Esophagus squamous epithelium (tissue), 5 donors: ENCODE measurements at places on chromosomes 2 and 18.

GRCh38 chr2:197045115-197045514, 118.6 kb upstream of the PGAP1 start:
- no peak for DNase-seq

- no peak for DNase-seq
Observed at GRCh38 chr18:13621886-13622619, 104.3 kb downstream of the FAM210A start.

DNA sequence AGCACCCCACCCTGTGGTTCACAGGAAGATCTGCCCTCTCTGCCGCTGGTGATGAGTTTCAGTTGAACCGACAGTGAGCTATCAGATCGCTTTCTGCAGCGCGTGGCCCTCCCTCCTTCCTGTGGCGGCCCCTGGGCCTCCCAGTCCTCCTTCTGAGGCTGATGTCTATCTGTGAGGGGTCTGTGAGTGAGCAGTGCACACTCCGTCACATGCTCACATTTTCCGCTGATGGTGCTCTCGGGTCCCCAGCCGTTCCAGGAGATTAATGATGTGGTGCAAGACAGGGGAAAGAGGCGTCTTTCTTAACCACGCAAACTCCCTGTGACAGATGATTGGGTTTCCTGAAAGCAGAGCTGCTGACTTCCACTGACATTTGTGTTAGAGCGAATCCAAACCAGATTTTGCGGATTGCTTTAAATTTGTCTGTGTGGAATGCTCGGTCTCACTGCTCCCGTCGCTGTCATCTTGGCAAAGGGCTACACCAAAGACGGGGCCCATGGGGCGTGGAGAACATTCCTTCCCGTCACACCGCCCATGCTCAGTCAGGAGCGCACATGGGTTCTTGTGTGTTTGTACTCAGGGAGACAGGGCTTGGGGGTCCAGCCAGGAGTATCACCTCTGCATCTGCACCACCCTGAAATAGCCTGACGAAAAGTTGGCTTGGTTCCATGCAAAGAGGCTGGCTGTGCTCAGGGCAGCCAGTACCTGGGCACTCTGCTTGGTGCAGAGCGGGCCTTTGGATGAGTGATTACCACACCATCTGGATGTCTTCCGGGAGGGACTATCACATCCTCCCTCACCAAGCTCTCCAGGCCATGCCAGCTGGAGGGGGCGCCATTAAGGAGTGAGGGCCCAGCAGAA, 154.7 kb upstream of the HS6ST1 start:
- no peak for DNase-seq

DNA sequence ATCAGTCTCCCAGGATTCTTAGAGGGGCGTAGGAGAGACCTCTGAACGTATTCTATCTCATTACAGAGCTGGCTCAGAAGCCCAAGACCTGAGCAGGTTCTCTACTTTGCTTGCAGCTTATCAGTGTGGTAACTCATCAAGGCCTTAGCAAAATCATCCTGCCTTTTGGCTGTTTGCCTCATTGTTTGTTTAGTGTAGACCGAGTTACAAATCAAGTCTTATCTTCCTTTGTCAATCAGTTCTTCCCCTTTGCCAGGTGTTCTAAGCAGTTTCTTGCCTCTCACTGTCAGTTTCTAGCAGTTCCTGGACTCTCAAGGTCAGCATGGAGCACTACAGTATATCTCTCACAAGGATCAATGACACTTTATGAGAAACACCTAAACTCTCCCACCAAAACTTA, 30.9 kb upstream of the NAB1 start:
- DNase-seq: no peak

GRCh38 chr18:27599202-27599829, 414.2 kb upstream of the CHST9 start:
- DNase-seq: no peak

GRCh38 chr2:30622452-30622851, 175.4 kb downstream of the LCLAT1 start:
- DNase-seq: no peak

GRCh38 chr2:184834699-184835397, 236.5 kb downstream of the ZNF804A start:
- DNase-seq: no peak

- no peak for DNase-seq
Observed at GRCh38 chr2:72999729-73000725, 71.5 kb downstream of the SFXN5 start.

DNA sequence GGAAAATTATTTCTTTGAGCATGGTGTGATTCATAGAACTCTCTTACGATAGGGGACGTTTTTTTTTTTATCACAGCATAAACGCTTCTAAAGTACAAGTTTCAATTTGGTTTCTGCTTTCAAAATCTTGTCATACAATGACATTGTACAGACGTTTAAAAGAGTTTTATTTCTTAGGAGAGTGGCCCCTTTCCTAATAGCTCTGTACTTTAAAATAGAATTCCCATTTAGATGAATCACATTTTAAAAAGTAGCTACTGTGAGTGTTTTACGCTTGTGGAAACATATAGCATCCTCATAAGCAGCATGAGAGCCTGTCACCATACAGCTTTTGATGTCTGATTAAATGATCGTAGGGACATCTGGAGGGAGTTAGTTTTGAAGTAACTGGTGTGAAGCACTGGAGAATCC, 510.9 kb downstream of the PARD3B start:
- DNase-seq: no peak

- no peak for DNase-seq
Observed at GRCh38 chr2:109487871-109488655, 125.7 kb downstream of the SEPTIN10 start.

- no peak for DNase-seq
Observed at GRCh38 chr2:108169982-108170625, 69.7 kb upstream of the SULT1C3 start.

DNA sequence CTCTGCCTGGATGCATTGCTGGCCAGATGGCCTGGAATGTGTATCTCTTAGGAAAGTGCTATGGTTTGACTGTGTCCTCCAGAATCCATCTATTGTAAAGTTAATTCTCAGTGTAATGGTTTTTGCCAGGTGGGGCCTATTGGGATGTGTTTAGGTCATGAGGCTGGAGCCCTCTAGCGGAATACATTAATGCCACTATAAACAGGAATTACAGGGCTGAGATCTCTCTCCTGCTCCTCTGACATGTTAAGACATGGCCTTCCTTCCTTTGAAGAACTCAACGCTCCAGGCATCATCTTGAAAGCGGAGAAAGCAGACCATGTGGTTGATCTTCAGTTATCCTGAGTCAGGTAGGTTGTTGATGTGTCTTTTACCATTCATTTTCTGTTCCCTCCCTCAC, 276.4 kb downstream of the RPIA start:
- no peak for DNase-seq

DNA sequence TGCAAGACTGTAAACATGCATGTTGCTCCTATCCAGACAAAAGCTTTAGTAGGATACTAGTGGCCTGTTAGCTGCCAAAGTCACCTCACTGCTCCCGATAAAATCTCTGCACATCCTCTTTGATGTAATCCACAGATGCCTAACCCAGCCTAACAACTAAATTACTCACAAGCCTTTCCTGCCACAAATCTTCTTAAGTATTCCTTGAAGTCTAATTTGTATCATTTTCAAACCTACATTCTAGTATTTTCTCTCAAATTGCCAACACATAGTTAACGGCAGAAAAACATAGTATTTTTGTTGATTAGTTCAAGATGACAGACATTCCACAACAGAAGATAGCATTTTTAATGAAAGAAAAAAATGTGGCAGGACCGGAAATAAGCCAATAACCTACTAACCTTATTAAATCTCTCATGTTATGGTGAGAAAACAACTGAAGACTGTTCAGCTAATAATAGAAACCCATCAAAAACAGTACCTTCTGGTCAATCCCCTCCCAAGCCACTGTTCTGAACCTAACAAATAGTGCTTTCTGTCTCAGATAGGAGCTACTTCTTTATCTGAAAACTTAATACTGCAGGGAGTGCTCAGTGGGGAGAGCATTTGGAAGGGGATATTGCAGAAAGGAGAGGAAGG, at the start of gene MPP4:
Gene MPP4 (minus strand): TSS at position 57 of the 639 bp plus-strand sequence. CDS start 4,690 bp downstream, outside the sequence.
- DNase-seq: no peak

DNA sequence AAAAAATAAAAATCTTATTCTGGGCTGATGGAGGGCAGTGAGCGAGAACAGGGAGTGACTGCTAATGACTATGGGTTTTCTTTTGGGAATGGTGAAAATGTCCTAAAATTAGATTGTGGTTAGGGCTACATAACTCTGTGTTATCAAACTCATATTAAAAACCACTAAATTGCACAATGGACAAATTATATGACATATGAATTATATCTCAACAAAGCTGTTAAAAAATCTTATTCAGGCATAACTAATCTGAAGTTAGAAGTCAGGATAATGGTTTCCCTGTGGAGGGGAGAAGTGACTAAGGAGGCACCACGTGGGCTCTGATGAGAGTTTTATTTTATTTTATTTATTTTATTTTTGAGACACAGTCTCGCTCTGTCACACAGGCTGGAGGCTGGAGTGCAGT, 32.1 kb upstream of the DPP4 start:
- DNase-seq: no peak

GRCh38 chr2:160227293-160227915, 27.3 kb upstream of the ITGB6 start:
- no peak for DNase-seq

DNA sequence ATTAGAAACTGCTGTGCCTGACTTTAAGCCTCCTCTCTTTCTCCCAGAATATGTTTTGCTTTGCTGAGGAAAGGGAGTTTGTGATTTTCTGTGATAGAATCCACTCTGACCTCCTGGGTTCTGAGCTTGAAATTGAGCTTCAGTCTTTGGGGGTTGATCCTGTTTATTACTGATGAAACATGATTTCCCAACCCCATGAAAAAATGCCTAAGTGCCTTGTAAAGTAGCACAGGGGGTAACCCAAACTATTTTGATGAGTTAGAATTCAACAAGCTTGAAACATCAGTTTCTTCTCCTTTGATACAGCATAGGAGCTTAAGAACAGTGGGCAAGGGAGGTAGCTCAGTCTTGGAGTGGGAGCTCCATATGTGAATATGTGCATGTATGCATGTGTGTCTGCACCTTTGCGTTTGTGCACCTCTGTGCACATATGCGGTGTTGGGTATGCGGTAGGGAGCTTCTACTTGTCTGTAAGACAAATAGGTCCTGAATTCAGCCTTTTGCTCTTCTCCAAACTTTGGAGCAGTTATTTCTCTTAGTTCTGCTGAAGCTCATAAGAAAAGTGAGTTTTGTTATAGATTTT, 364.6 kb downstream of the OSR1 start:
- no peak for DNase-seq

DNA sequence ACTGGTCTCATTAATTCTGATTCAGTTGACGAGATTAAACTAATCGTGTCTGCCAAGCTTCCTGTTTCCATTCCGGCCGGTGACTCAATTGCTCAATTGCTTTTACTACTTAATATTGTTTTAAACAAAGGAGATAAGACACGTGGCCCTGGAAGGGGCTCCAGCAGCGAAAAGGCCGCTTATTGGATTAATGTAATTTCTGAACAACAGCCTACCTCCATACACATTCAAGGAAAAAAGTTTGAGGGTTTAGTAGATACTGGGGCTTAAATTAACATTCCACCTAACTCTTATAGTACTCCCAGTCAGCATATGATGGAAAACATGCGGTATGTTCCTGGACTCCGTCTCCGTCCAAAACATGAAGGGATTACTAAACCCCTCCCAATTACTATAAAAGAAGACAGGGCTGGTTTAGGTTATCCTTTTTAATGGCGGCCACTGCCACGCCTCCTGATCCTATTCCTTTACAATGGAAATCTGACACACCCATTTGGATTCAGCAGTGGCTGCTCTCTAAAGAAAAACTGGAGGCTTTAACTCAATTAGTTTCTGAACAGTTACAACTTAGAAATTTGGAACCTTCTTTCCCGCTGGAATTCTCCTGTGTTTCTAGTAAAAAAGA, 27.1 kb downstream of the VPS54 start:
- DNase-seq: no peak

- no peak for DNase-seq
Observed at GRCh38 chr2:19488009-19488691, 129.7 kb upstream of the OSR1 start.

GRCh38 chr2:197265924-197266323, 44.7 kb downstream of the ANKRD44 start:
- no peak for DNase-seq

- no peak for DNase-seq
Observed at GRCh38 chr2:212360068-212360460, 178.5 kb downstream of the ERBB4 start.

GRCh38 chr2:41087946-41088345, 636.1 kb upstream of the SLC8A1 start:
- no peak for DNase-seq

- no peak for DNase-seq
Observed at GRCh38 chr2:100948942-100949811, 52.9 kb upstream of the RPL31 start.
